ENCODE measurements at places on chromosomes 5 and 9.
A peak's percentile ranks its signal among the peaks of the same experiment; 100 is the strongest.

DNA sequence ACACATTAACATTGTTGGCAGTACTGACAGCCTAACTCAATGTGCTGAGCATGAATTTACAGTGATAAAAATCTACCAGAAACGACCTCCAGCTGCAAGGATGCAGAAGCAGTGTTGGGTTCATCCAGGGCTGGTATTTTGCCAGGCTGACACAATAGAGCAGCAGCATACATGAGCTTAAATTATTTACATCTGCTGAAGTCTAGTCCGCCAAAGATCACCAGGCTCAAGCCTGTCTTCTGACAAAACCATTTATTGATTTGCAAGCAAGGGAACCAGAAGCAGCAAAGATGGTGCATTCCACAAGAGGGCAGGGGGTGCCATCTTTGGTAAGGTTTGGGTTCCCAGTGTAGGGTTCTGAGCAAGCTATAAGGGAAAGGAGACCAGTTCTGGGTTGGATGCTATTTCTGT is 8.7 kb upstream of the C5orf34 start:
- DNase-seq: no peak

DNA sequence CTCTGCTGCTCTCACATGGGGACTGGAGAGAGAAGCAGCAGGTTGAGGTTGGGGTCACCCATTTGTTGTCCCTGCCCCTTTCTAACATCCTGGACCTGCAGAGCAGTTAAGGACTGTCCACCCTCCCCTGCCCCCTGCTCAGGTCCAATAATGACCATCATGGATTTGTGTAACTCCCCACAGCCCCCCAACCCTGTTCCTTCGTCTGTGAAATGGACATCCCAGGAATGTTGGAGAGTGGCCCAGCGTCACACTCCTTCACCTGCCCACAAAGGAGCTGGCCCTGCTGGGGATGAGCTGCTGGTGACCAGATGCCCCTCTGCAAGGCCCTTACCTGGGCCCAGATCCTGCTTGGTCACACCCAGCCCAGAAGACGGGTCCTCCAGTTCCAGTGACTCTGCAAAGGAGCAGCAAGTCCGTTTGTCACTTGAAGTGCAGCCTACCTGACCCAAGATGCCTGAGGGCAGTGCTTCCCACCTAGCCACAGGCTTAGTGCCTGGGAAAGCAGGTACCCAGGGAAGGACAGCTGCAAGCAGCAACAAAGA is 10.4 kb downstream of the CD74 start:
- DNase-seq: no peak

- no peak for DNase-seq
Measured at GRCh38 chr9:108083796-108084352, 594.3 kb upstream of the KLF4 start.

GRCh38 chr5:109484597-109484996 is 74.8 kb upstream of the PJA2 start:
- no peak for DNase-seq

DNA sequence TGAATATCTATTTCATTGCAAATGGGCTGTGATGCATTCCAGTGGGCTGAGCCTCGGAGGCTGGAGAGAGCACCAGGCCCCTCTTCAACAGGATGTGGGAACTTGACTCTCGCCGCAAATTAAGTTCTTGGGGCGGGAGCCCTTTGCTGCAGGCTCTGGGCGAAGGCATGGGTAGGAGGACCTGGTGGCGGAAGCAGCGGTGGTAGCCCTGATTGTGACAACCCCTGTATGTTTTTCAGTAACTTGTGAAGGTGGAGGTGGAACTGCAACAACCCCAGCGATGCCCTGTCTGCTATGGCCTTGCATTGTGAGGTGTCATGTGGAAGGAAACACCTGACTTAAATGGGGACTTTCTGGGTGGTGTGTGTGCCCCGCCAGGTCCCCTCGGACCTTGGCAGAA is 9.4 kb downstream of the FYB1 start:
- peak; percentile 82 for DNase-seq

DNA sequence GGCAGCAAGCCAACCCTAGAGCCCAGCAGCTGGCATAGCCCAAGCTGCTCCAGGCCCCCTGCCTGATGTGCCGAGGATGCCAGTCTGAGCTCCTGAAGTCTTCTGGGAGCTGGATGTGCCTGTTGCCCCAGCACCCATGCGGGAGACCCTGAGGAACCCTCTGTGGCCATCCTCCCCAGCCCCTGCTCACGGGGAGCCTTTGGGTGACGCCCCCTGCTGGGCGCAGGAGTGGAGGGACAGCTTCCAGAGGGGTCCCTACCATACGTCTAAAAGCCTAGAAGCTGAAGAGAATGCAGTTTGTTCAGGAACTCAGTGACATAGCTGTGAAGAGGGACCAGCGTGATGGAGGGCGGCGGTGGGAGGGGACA is 33.1 kb upstream of the MVB12B start:
- DNase-seq: no peak

GRCh38 chr9:33466565-33467495 is 6.9 kb downstream of the NOL6 start:
- DNase-seq: peak; percentile 83

DNA sequence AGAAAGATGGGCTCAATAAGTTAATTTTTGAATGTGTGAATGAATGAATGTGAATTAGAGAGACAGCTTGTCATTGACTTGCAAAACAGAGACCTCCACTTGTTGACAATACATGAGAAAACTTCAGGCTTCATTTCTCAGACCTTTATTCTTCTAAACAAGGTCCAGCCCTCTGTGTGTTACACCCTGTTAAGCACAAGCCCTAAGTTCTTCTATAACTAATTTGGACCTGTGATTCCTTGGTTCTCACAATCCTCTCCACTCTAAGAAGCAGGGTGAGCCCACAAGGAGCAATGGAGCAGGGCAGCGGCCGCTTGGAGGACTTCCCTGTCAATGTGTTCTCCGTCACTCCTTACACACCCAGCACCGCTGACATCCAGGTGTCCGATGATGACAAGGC is at the start of gene TMEM174:
Gene TMEM174 (plus strand): TSS at position 243 of the 400 bp plus-strand sequence. CDS start 51 bp downstream, at position 294.
- DNase-seq: no peak

- DNase-seq: no peak
Measured at GRCh38 chr5:123285122-123286023, 137.8 kb downstream of the CEP120 start.

DNA sequence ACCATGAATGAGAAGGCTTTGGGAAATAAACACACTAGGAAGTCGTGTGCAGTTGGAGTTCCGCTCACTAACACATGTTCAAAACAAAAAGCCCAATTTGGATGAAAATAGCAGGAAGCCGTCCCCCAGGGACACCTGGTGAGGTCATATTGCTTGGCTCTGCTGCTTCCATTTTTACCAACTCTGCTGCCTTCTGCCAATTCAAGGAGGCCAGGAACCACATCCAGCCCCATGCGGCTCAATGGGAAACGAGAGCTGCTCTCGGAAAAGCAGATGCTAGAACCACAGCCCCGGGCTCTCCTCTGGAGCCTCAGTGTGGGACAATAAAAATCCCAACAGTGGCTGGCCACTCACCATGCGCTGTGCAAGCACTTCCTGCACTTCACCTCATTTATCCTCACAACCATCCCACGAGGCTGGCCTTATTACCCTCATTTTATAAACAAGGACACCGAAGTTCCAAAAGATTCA is 13.4 kb downstream of the ADAM19 start:
- DNase-seq: no peak

DNA sequence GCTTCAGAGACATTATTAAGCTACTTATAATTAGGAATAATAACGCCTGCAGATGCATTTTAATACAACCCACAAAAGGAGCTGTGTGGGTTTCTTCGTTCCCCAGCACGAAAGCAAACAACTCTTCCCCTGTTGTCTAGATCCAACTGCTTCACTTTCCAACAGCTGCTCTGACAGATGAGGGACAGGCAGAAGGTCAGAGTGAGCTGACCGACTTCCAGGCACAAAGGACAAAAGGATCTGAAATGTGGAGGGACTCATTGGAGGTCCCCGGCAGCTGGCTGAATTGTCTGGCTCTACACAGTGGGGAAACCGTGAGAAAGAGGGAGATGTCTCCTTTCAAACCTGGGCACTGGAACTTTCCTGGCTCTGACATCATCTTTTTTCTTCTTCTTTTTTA is 79.1 kb upstream of the ALDH1B1 start:
- DNase-seq: no peak

GRCh38 chr9:129676975-129677374 is 11.5 kb downstream of the PRRX2 start:
- DNase-seq: no peak

- DNase-seq: no peak
Measured at GRCh38 chr5:175672976-175673648, 15.2 kb downstream of the HRH2 start.

GRCh38 chr9:16126042-16126441 is 573.2 kb downstream of the CCDC171 start:
- no peak for DNase-seq

DNA sequence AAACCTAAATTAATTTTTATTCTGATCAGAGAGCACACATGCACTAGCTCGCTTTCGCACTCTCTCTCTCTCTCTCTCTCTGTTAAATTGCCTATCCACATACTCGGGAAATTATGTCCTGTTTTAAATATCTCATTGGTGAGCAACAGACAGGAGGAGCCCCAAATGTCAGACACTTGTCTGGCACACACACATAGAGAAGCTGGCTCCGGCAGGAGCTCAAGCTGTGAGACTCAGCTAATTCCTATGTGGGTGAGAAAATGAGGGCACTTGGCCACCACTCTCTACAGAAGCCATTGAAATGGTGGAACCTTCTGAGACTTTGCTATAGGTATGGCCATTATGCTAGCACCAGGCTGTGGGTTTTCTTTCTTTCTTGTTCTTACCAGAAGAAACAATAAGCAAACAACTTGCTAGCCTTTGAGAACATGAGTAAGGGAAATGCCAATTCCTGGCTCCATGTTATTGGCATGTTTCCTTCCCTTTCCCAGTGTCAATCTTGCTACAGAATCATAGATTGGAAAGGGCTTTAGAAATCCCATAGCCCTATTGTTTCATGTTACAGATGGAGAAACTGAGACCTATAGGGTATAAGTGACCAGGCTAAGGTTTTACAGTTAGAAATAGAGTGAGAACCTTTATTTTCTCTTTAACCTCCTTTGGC is 9.0 kb downstream of the RFX3 start:
- DNase-seq: no peak

DNA sequence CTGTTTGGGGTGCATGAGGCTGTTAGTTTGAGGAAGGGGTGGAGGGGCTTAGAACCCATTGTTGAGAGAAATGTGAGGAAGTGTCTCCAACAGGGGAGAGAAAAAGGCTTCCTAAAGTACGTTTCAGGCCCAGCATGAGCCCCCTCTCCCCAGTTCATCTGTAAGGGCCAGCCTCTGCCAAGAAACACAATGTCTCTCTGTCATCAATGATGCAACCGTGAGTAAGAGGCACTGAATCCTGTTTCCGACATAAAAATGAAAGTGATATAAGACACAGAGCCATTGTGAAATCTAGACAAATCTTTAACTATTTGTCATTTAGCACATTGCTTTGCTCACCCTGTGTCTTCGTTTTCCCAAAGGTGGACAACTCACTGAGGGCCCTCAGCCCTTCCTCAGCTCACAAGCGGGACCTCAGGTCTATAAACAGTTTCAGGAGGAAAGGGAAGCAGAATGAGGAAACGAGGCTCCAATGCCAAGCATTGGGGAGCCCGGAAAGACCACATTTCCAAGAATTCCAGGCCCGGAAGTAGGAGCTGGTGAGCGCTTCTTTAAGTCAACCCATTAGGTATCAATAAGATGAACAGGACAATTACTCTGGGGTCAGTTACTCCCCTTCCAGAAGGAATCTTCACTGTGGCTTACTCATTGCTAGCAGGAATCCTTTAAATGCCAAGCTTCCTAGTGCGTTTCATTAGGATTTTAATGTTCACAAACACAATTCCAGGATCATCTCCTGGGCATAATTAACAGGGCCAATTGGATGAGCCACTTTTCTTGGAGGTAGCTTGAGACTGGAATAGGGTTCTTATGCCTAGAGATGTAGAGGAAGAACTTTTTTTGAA is 59.0 kb upstream of the KLF4 start:
- DNase-seq: peak; percentile 53

- no peak for DNase-seq
Measured at GRCh38 chr9:136719195-136719880, 7.0 kb downstream of the DIPK1B start.

DNA sequence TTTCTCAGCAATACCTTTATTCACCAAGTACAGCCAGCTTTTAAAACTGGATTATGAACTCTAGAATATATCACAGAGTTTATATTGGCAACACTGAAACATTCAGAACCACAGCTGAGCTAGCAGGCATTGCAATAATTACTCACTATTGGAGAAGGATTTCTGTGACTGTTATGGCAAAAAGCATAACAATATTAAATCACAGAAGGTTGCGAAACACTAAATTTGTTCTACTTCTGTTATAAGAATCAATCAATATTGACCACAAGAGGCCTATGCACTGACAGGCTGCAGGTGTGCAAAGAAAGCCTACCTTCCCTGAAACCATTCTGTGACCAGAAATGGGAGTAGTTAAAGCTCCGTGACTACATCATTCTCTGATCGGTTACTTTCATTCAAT is 59.2 kb downstream of the AP3B1 start:
- no peak for DNase-seq

DNA sequence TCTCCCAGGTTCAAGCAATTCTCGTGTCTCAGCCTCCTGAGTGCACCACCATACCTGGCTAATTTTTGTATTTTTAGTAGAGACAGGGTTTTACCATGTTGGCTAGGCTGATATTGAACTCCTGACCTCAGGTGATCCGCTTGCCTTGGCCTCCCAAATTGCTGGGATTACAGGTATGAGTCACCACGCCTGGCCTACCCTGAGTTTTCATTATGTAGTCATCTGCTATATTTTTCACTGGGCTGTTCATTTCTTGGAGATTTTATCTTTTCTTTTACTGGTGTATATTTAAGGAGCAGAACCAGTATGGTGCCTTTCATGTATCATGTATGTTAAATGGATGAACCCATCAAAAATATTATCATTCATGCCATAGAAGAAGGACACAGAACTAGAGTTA is 377.0 kb upstream of the ACTBL2 start:
- no peak for DNase-seq

DNA sequence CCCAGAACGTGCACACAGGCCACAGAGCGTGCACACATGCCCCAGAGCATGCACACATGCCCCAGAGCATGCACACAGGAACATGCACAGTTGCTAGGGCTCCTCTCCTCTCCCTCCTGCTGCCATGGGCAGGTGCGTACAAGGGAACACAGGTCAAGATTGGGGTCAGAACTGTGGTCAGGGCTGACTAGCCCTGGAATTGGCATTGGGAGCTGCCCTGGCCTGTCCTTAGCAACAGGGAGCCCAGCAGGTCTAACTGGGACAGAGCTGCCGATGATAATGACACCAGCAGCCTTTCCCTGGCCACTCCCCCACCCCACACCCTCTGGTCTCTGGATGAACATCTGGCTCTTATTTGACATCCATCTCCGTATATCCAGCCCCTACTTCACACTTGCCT is 8.0 kb downstream of the PCDH1 start:
- DNase-seq: no peak

DNA sequence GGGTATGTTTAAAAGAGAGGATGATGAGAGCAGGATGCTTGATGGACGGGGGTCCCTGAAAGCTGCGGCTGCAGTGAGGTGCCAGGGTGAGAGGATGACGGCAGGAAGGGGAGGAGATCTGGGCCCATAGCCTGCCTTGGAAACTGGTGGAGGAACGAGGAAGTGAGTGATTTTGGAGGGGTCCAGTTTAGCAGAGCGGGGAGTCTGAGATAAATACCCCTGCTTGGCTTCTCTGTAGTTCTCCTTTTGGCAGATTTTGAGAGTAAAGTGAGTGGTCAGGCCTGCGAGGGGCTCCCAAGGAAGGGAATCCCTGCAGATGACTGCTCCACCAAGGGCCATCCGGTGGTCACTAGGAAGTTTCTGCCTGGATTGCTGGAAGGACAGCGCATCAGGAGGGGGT is 98.5 kb upstream of the PTCH1 start:
- no peak for DNase-seq

GRCh38 chr5:178372142-178372571 is 139.6 kb upstream of the PHYKPL start:
- DNase-seq: no peak

- no peak for DNase-seq
Measured at GRCh38 chr5:180053061-180053602, 18.4 kb downstream of the RNF130 start.

All from CD4-positive, alpha-beta T cell (primary cell).